ENCODE measurements at places on chromosomes 2 and 18.

DNA sequence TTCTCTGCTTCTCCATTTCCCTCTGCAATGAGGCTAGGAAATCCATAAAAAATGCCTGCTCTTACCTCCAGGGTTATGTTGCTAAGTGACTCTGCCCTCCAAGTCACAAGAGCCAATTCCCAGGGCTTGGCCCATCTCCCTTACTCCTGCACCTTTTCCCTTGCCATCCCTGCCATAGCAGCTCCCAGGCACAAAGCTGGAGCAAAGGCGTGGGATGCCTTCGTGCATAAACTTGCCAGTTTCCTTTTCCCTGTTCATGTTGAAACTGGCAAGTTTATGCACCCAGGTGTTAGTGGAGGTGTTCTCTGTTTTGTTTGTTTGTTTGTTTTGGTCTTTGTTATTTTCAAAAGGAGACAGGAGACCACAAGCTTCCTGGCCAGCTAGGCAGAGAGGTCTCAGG lies 195.1 kb downstream of the ACKR3 start:
- no peak for DNase-seq

DNA sequence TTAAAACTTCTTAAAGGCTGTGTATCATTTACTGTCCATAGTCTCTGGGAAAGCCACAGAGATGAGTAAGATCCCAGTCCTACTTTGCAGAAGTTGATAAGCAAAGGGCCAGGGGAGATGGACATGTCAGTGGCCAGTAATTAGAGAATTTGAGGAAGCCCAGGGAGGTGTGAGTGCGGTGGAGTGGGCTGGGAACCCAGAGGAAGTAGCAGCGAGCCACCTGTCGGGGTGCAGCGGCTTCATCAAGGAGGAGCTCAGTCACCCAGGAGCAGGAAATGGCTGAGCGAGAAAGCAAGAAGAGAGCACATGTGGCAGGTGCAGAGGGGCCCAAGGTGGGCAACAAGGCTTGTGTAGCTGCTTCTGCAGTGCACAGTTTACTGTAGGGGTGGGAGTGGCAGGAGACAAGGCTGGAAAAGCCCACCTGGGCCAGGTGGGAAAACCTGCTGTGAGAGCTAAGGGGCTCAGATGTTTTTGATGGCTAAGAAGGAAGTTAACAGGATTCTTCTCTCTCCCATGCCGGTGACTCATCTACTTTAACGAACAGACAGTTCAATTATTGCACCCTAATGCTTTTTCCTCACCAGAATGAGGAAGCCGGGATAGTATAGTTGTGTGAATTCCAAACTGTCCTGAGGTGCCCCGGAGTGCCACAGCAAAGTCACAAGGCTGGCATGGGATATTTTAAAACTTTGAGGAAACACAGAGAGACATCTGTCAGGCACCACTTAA lies 34.8 kb upstream of the MGAT5 start:
- DNase-seq, result peak; percentile 43

DNA sequence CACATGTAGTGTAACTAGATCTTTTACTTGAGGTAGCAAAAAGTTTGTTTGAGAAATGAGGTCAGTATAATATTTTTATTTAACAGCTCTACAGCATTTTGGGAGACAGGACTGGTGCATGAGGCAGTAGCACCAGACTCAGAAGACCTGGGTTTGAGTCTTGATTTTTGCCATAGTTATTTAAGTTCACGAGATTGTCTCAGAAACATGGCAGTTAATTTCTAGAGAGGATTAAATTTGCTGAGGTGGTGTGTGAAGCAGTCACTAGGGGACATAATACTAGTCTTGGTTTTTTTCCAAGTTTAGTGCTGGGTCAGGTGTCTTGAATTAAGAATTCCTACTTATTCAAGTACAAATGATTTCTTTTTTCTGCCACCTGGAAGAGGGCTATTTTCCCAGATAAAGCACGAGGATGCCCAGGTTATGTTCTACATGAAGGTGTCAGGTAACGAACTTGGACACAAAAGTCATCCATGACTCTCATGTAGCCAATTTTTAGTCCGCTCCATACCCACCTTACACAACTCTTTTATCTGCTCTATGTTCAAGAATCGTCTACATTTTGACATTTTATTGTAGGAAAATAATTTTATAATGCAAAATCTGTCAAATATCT lies 1.4 kb downstream of the MARCHF7 start:
- DNase-seq, result no peak

- no peak for DNase-seq
These were observed 16.4 kb upstream of the CD28 start for GRCh38 chr2:203690117-203690431.

DNA sequence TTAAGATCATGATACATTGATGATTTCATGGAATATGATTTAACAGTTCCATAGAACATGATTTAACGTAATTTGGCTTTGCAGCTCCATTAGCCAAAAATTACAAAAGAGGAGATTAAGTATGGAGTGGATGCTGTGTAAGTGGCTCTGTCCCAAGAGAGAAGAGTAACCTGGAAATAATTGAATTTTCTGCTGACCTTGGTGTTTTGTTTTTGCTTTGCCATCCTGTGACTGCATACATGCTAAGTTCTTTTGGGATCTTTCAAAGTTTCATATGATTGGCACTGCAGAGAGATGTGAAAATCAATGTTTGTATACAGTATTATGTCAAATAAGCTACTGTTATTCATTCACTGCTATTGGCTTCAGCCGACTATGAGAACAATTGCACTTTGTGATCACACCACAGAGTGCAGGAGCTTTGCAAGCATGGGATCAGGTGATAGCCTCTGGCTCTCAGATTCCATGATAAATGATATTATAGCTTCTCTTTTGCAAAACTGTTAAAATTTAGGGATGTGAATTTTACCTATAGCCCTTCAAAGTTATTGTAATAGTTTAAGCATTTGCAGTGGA lies 46.1 kb upstream of the TMEM87B start:
- DNase-seq, result no peak

DNA sequence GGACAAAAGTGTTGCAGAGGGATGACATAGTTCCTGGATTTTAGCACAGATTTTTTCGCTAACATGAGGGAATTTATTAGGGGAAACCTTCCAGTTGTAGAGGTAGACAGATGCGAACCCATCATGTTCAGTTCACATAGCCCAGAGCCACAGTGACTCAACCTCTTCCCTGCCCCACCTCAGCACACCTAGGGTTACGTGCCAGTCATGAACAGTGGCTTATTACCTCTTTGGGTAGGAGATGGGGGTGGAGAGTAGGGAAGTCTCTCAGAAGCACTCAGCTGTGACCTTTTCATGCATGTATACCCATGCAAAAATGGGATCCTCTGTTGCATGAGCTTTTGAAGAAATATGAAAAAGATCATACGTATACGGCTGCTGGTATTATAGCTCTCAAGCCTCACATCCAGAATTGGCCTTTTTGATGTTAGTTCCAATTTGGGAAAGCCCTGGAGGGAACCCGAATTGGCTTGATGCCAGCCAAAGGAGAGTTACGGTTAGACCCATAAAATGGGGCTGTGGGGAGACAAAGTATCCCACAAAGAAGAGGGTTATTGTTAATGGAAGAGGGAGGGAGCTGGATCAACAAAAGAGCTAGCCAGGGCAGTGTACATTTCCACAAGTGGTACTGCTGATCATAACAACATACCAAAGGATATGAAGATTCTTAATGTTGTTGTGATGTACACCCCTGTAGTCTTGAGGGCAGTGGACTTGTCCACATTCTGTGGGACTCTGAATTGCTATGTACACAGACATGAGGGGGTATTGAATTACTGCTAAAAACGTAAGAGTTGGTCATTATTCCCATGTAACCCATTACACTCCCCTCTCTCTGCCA lies 4.9 kb downstream of the TANC1 start:
- no peak for DNase-seq
